Stimulated activated naive CD4-positive, alpha-beta T cell treated with Interleukin-2 at 50 U/mL for 16 hours (primary cell): ENCODE measurements at places on chromosomes 16 and 17.

GRCh38 chr16:81566086-81567007, 121.7 kb downstream of the CMIP start:
- DNase-seq: no peak

DNA sequence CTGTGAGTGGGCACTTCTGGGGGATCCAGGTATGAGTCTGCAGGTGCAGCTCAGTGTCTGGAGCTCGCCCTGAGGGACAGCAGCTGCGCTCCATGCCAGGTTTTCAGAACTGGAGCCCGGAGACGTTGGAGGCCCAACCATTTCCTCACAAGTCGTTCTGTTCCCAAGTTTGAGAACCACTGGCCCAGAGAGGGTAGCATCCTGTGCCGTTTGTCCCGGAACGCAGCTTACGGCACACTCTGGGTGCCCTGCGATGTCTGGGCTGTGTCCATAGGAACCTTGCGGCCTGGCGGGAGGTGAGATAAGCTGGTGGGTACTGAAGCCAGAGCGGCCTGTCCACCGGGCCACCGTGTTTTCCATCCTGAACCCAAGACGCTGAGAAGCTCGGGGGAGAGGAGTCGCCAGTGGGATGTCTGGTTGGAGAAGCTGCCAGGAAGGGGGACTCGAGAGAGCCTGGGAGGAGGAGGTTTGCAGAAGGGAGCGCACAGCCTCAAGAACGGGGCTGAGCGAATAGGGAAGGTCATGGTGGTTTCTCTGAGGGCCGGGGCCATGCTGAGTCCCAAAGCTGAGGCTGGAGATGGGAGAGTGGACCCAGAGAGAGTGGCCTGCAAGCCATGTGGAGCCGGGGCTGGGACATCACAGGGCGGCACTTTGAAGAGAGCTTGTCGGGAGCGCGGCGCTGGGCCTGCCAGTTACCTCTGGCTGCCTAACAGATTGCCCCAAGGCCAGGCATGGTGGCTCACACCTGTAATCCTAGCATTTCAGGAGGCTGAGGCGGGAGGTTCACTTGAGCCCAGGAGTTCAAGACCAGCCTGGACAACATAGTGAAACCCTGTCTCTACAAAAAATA, 211.0 kb upstream of the GSE1 start:
- DNase-seq: no peak

- DNase-seq: no peak
These were observed 5.8 kb upstream of the GNA13 start for GRCh38 chr17:65062171-65062915.

DNA sequence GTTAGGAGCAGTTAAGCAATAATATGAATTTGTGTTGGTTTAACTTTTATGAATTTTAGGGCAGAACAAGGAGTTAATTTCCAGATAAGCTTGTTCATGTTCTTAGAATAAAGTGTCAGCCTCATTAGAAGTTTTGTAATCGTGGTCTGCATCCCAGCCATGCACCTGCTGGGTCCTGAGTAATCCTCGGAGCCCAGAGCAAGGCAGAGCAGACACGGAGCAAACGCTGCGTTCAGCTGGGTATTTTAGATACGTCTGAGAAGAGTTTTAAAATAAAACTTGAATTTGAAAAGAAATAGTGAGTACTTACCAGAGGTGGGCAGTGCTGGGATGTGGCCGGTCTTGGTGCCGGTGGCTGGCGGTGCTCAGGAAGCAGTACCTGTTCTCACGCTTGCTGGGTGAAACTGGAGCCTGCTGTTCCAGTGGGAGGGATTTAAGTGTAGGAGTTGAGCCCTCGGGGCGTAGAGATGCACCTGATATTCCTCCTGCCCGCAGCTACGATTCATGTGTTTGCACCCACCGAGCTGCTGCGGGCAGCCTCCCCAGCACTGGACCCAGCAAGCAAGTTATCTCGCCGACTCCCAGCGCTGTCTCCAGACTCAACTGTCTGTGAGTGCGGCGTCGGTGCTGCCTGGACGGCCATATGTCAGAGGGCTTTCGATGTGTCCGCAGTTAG, at the start of gene ZNF750:
Gene ZNF750 (minus strand): TSS at position 406 of the 676 bp plus-strand sequence. CDS start 7,568 bp downstream, outside the sequence.
- DNase-seq: no peak

DNA sequence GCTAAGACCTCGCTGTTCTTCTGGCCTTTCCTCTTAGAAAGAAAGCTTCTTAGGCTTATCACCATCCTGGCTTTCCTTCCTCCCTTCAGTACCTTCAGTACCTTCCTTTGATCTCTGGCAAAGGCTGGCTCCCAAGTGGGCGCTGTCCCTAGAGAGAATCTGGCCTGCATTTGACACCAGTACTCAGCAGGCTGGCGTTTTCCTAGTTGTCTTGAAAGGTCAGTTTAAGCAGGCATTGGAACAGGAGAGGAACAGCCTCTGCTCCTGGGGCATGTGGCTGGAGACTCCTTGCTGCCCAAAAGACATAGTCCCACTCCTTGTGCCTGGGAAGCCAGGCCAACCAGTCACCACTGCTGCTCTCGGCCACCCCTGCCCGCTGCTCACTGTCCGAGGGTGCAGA, 34.1 kb downstream of the TMEM238L start:
- DNase-seq: no peak

GRCh38 chr17:12422651-12423050, 243.0 kb upstream of the MYOCD start:
- DNase-seq: no peak
